Prostate gland (tissue), 2 donors: ENCODE measurements at places on chromosomes 5 and 9. TPM values are rescaled to one million over a fixed set of nuclear protein-coding genes. Genes with fewer than 3 reads are reported as not detected.

GRCh38 chr5:157546456-157547100, 29.0 kb downstream of the ADAM19 start:
- no peaks in the 10 kb centered on the region for H3K4me1 ChIP-seq
- H3K27ac ChIP-seq: no peak overlapping the region
- no peak overlapping the region for H3K4me3 ChIP-seq
- H3K36me3 ChIP-seq: no peaks in the 10 kb centered on the region
- H3K27me3 ChIP-seq: no peaks in the 10 kb centered on the region
- DNase-seq: no peak

DNA sequence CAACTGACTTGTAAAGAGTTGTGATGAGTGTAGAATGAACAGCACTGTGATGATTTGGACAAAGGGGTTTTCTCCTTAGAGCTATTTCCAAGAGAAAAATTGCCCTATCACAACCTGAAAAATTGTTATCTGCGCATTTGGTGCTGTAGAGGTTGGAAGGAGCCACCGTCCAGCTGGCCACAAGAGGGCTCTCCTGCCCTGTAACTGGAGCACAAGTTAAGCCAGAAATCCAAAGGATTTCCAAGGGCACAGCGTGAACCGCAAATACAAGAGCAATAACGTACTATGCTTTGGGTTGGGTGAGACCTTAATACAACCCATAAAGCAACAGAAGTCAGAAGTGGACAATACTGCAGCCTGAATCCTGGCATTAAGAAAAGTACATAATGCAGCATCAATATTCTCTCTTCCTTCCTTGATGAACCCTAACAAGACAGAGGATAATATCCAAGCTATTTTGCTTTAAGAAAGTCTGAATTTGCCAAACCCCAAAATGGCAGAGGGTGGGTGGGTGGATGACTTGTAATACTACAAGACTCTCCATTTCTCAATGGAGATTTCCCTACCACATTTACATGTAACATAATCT, 56.8 kb upstream of the SMIM32 start:
- DNase-seq: peak; percentile 57
- H3K4me3 ChIP-seq: no peak overlapping the region
- no peaks in the 10 kb centered on the region for H3K4me1 ChIP-seq
- H3K36me3 ChIP-seq: no peaks in the 10 kb centered on the region

Gene DOK3
- total RNA-seq: 10.4 TPM

DNA sequence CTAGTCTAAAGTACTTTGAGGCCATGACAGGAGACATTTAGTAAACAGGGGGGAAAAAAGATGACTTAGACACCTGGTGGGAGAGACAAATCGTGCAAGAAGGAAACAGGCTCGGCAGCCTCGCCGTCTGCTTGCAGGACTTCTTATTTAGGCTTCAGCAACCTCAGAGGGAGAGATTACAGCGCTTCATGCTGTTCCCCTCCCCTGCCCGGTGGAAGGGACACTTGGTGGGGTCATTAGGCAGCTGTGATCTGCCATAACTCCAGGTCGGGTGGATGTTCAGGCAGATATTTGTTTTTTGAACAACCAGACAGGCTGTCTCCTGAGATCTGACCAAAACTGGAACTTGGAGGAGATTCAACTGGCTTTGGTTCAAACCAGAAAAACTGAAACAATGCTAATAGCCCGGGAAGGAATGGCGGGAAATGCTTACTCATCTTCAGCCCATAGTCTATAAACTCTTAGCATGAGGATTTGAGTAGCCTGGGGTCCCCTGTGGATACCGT, 38.1 kb upstream of the CD180 start:
- DNase-seq: peak; percentile 42
- H3K27me3 ChIP-seq: no peaks in the 10 kb centered on the region
- no peaks in the 10 kb centered on the region for H3K4me1 ChIP-seq
- H3K27ac ChIP-seq: peak overlapping the region; percentile 53

DNA sequence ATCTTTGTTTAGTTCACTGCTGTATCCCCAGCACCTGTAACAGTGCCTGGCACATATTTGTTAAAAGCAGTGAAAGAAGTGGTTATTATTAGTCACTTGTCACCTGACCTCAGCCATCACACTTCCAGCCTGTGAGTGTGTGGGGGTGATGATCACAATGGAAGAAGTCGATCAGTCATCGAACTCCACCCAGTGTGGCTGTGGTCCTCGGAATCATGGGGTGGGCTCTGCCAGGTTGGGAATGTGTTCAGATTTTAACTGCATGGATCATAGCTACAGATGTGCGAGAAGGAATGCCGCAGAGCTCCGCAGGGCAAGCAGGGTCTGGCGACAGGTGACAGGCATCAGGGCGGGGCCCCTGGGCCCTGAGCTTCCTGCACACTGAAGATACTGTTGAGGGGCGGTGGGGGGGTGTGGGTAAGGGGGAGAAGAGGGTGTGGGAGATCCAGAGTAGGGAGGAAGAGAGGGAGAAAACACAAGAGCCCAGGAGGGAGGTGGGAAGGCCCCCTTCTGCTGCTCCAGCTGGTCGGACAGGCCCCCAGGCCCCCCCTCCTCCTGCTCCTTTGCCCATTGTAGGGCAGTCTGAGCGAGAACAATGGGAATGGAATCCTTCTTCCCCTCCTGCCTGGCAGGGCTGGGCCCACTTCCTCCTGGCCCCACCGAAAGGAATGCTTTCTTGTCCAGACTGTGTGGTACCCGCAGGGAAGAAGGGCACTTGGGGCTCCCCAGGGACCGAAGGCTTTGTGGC, 89.6 kb downstream of the SPRY4 start:
- H3K4me3 ChIP-seq: no peak overlapping the region
- no peak for DNase-seq
- H3K4me1 ChIP-seq: no peaks in the 10 kb centered on the region
- H3K36me3 ChIP-seq: no peaks in the 10 kb centered on the region
- H3K27me3 ChIP-seq: no peaks in the 10 kb centered on the region
- H3K27ac ChIP-seq: no peak overlapping the region

DNA sequence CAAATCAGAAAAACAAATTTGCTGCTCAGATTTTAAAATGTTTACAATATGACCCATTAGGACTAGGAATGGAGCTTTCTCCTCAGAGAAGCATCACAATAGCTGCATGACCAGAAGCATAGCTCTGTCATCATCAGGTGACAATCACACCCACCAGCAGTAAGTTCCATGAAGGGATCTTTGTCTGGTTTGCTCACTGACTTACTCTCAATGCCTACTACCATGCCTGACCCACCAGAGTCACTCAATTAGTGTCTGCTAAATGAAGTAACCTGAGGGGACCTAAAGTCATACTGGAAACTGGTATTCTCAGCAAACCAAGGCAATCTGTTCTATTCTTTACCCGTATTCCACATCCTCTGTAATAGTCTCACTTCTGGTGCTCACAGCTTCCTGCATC, 7.7 kb downstream of the ERMP1 start:
- H3K4me1 ChIP-seq: no peaks in the 10 kb centered on the region
- no peak overlapping the region for H3K27ac ChIP-seq
- no peak for DNase-seq
- H3K36me3 ChIP-seq: no peaks in the 10 kb centered on the region
- H3K4me3 ChIP-seq: no peak overlapping the region

- H3K27me3 ChIP-seq: no peaks in the 10 kb centered on the region
- H3K27ac ChIP-seq: no peak overlapping the region
Measured at GRCh38 chr5:24668050-24668449, 23.3 kb upstream of the CDH10 start.

- no peaks in the 10 kb centered on the region for H3K27me3 ChIP-seq
- DNase-seq: no peak
- H3K27ac ChIP-seq: no peak overlapping the region
- H3K4me3 ChIP-seq: no peak overlapping the region
- H3K36me3 ChIP-seq: no peaks in the 10 kb centered on the region
Measured at GRCh38 chr9:110148384-110148783, 59.6 kb downstream of the C9orf152 start.

Gene MYORG
- 3.4 TPM for total RNA-seq

DNA sequence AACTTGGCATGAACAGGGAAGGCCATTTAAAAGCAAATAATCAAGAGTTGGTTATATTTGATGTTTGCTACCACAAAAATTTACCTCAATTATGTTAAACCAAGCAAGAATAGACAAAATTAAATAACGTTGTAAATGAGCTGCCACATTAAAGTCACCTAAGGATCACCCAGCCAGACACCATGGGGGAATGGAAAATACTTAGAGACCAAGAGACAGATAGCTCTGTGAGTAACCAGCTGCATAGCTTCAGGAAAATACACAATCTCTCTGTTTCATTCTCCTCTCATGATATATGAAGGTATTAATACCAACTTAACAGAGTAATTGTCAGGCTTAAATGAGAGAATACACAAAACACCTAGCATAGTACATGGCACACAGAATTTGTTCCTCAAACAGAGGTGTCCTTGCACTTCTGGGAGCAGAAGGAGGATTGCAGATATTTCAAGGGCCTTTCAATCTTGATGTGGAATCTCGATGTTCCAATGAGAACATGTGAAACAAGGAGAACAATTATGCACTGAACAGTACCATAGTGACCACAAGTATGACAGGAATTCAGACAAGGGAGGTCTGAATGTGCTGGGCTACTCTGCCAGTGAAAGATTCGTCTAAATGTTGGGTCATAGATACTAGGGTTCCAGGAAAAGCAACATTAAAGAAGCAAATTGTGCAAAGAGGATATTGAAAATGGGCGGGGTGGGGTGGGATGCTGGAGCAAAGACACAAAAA, 18.6 kb downstream of the JAKMIP2 start:
- no peak overlapping the region for H3K4me3 ChIP-seq
- H3K4me1 ChIP-seq: no peaks in the 10 kb centered on the region
- H3K27me3 ChIP-seq: no peaks in the 10 kb centered on the region
- H3K27ac ChIP-seq: no peak overlapping the region
- no peaks in the 10 kb centered on the region for H3K36me3 ChIP-seq

- no peaks in the 10 kb centered on the region for H3K27me3 ChIP-seq
- H3K4me1 ChIP-seq: no peaks in the 10 kb centered on the region
- H3K36me3 ChIP-seq: no peaks in the 10 kb centered on the region
Measured at GRCh38 chr9:129934780-129935179, 99.5 kb downstream of the USP20 start.

Gene MRPL50
- 12.5 TPM for total RNA-seq

DNA sequence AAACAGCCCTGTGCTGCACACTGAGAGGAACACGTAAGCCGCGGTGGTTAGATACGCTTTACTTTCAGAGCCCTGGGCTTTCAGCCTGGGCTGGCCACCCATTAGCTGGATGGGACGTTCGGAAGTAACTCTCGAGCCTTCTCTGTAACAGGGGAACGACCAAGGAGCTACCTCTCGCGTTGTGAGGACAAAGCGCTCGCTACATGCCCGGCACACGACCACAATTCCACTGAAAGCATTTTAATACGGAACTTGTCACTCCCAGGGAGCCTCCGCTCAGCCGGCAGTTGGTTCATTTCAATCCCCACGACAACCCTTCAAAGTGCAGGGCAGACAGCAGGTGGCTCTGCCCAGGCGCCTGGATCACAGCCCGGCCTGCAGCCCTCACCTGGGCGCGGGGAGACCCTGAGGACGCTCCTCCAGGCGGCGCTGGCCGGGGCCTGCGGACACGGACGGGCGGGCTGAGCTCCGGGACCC, 368 bp downstream of the SURF1 start:
- H3K27ac ChIP-seq: peak overlapping the region; percentile 67
- no peaks in the 10 kb centered on the region for H3K36me3 ChIP-seq
- peak overlapping the region; percentile 87 for H3K4me3 ChIP-seq
- no peaks in the 10 kb centered on the region for H3K27me3 ChIP-seq
- no peak for DNase-seq

Gene GPR151
- total RNA-seq: not detected

- peaks cover 6% of the 10 kb centered on the region for H3K4me1 ChIP-seq
- H3K4me3 ChIP-seq: no peak overlapping the region
- no peaks in the 10 kb centered on the region for H3K36me3 ChIP-seq
- H3K27me3 ChIP-seq: no peaks in the 10 kb centered on the region
Measured at GRCh38 chr9:113574441-113575262, 111.1 kb downstream of the RGS3 start.

DNA sequence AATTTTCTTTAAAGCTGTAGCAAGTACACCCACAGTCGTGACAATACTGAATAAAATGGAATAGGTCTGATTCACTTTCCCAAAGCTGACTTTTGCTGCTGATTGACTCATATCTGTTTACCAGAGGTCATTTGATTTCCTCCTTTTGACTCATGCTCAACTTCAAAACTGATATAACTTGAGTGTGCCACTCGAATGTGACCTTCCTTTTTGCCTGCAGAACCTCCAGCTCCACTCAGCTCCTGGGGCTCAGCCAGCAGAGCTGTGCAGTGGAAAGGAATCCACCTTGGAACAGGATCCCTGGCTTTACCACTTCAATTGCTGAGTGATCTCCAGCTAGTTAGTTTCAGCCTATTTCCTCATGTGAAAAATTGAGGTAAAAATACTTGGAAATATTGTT, 84.1 kb downstream of the FEM1C start:
- no peak overlapping the region for H3K4me3 ChIP-seq
- H3K36me3 ChIP-seq: no peaks in the 10 kb centered on the region
- no peak overlapping the region for H3K27ac ChIP-seq

Gene IL3
- total RNA-seq: not detected

DNA sequence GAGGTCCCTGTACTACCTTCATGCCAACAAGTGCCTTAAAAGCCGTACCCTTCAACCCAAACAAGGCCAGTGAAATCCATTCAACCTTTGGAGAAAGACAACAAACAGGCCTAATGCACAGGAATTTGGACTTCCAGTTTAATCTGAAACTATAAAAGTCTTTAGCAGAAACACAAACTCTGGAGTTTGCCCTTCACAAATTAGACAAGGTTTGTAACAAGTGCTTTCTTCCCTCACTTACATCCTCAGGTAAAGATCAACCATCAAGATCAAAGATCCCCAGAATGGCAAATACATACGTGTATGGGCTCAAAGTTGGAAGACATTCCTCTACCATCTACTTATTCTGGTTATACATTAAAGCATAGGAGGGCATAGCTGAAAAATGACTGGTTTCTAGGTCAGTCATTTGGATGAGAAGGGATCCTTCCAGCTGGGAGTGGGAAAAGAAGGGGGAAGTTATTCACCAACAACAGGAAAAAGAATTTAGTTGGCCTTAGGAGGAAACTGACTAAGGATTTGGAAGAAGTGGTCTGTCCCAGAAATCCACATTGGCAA, 2.0 kb downstream of the DAB2 start:
- H3K4me3 ChIP-seq: no peak overlapping the region
- no peaks in the 10 kb centered on the region for H3K36me3 ChIP-seq
- H3K27ac ChIP-seq: peak overlapping the region; percentile 71
- no peak for DNase-seq

DNA sequence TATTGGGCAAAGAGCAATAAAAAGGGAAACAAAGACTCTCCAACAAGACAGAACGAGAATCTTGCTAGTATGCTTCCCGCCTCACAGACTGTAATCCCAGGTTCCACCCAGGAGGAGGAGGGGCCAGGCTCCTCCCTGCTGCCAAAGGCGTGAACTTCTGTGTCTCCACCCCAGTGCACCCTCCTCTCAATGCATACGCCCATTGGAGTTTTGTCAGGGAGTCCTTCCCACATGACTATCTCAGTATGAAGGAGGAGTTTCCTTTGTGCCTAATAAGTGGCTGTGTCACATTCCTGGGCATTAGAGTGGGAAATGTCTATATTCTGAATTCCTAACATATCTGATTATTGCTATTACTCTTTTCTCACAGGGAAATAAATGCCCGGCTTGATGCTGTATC, 106.4 kb upstream of the DHFR start:
- H3K4me1 ChIP-seq: no peaks in the 10 kb centered on the region
- H3K4me3 ChIP-seq: no peak overlapping the region
- H3K36me3 ChIP-seq: no peaks in the 10 kb centered on the region
